Inflammatory macrophage treated with lipopolysaccharide for 4 hours (primary cell): ENCODE measurements at places on chromosomes 7 and 10.

DNA sequence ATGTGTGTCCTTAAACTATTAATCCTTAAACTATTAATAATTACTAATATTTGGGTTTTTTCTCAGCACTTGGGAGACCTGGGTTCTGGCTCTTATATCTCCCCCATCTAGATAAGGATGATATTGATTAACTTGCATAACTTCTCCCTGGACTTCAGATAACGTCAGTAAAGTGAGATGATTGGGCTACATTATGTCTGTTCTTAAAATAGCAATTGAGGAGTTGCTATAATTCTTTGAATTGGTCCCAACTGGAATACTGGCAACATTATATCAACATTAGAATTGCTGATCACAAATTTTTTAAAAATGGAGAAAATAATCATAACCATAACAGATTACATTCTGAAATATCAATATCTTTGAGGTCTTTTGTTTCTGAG is 1.9 kb downstream of the APBB1IP start:
- no peak for DNase-seq

GRCh38 chr7:8560501-8560900 is 127.1 kb downstream of the NXPH1 start:
- no peak for DNase-seq

- peak; percentile 49 for DNase-seq
Observed at GRCh38 chr7:134755422-134756022, 23.9 kb upstream of the CALD1 start.

DNA sequence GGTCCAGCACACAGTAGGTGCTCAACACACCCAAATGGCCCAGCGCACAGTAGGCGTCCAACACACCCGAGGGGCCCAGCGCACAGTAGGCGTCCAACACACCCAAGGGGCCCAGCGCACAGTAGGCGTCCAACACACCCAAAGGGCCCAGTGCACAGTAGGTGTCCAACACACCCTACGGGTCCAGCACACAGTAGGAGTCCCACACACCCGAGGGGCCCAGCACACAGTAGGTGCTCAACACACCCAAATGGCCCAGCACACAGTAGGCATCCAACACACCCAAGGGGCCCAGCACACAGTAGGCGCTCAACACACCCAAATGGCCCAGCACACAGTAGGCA is 80.8 kb downstream of the FOXL3 start:
- DNase-seq = no peak
